ENCODE measurements at places on chromosomes 7 and 10.

DNA sequence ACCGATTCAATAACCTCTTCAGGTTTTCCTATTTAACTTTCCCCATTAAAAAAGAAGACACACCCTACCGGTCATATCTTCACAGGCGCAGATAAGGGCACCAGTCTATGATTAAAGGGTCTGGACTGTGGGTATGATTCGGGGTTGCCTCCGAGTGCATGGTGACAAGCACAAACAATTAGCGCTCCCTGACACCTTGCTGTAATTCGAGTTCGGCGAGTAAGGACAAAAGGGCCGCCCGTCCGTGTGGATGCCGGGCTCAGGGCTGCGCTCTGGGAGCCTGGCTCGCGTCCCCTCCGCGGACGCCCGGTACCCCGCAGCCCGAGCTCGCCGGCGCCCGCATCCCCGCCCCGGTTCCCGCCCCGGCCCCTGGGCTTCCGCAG is 111.9 kb upstream of the RHEB start:
- DNase-seq = peak; percentile 75

DNA sequence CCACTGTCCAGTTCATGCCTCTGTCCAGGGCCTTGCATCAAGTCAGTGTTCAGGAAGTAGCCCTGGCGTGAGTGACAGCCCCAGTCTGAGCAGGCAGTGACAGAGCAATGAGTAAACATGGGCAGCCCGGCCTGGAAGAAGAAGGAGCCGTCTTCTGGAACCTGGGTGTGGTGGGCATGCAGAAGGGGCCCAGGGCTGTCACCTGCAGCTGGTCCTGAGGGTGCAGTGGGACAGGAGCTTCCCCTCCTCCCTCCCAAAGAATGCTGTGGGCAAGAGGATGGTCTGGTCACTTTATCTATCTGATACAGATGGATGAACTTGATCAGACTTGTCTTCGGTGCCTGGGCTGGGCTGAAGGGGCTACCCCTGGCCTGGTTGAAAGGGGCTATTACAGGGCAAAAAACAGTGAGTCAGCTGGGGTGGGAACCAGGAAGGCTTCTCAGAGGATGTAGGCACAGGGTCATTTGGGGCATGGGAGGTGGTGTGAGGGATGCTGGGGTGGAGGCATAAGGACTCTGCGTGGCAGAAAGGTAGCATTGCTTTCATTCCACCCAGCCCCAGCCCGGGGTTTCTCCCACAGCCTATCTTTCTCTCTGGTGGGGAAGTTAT is 42.7 kb upstream of the PPIF start:
- no peak for DNase-seq

DNA sequence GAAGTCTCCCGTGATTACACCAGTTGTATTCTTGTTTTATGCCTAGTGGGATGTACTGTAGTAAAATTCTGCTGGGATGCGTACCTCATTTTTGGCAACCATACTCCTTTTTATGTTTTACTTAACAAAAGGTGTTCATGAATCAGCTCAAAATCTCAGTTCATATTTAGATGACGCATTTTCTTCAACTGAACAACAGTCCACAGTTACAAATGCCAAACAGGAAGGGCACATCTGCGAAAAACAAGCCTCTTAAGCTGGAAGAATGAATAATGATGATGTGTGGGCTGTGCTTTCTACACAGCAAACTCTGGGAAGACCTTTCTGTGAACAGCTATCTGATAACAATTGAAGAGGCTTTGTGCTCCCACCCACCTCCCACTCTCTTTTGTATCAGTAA is 68.4 kb upstream of the NRBF2 start:
- no peak for DNase-seq

GRCh38 chr7:44145969-44146911 is 5.1 kb upstream of the MYL7 start:
- peak; percentile 98 for DNase-seq

- DNase-seq = no peak
These were observed 262.8 kb upstream of the KLF14 start for GRCh38 chr7:130996833-130997231.

DNA sequence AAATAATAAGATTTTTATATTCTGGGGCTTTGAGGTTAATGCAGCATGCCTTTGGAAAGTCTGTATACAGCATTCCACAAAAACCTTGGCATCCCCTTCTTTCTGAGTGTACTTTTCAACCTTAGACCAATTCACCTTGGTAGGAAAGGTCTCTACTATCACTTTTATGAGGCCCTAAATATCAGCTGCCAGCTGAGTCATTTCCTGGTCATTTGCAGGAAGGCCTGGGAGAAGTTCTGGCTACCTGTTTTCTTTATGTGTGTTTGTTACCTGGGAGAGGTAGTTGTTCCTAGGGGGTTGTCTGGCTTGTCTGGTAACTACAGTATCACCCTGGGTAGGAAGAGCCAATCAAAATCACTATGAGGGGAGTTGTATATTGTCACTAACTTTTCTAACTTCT is 4.1 kb downstream of the SPAM1 start:
- DNase-seq = no peak

- DNase-seq = no peak
These were observed 196.6 kb upstream of the PLPP4 start for GRCh38 chr10:120260456-120260855.
